Skeletal muscle tissue (tissue), 5 donors: ENCODE measurements at places on chromosomes 3 and 15. TPM values are rescaled to one million over a fixed set of nuclear protein-coding genes. Genes with fewer than 3 reads are reported as not detected.

SAMD7 gene
- total RNA-seq = not detected

RAB5A gene
- 38.6 TPM for total RNA-seq

A4GNT gene
- not detected for total RNA-seq

CAMK2N2 gene
- total RNA-seq = not detected

EXD1 gene
- not detected for total RNA-seq

CDHR4 gene
- total RNA-seq = not detected

SCAANT1 gene
- total RNA-seq = not detected

BMF gene
- 8.4 TPM for total RNA-seq
